Smooth muscle cell of bladder (primary cell): ENCODE measurements at places on chromosomes 13 and 19. TPM values are rescaled to one million over a fixed set of nuclear protein-coding genes. Genes with fewer than 3 reads are reported as not detected.

The URAD gene
- not detected in 2 replicates for total RNA-seq

The CYP4F2 gene
- not detected in 2 replicates for total RNA-seq

The ACER1 gene
- total RNA-seq: not detected in 2 replicates

The ITGBL1 gene
- total RNA-seq: 135 and 285 TPM in 2 replicates

The ZNF497 gene
- total RNA-seq: 0.57 and 0.83 TPM in 2 replicates

The ZNF506 gene
- total RNA-seq: 9.5 and 9.7 TPM in 2 replicates

The USHBP1 gene
- total RNA-seq: not detected in 2 replicates
